ENCODE measurements at places on chromosomes 16 and 17.

DNA sequence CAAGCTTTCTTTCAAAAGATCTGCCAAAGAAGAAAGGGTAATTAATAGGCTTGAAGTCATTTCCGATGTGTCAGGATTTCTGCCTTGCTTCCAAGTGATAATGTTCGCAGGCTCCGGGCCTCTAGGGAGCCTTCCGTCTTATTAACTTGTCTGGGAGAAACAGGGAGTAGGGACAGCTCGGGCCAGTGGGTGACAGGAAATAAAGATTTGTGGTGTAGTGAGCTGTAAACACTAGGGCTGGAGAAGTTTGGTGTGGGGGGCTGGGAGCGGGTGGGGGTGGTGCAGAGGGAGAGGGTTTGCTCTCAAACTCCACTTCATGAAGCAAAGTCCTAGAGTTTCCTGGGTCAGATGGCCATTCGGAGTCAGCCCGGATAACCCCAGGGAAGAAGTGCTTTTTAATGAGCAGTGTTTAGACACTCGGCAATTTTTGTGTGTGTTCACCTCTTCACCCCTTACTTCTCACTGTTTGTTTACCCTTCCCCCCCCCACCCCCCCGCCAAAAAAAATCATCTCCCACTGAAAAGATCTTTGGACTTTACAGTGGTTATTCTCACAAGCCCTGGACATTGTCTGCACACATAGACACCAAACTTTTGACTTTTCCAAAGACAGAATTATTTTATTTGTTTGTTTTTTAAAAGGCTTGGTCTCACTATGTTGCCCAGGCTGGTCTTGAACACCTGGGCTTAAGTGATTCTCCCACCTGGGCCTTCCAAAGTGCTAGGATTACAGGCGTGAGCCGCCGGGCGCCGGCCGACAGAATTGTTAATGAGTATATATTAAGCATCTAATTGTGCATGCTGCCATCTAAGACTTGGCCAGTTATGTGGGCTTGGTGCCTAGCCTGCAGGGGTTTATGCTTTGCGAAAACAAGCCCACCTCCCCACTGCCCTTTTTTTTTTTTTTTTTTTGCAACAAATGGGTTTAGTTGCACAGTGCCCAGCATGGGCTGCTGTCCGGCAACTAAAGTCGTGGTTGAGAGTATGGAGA, 196.4 kb downstream of the CCDC182 start:
- no peak for DNase-seq

DNA sequence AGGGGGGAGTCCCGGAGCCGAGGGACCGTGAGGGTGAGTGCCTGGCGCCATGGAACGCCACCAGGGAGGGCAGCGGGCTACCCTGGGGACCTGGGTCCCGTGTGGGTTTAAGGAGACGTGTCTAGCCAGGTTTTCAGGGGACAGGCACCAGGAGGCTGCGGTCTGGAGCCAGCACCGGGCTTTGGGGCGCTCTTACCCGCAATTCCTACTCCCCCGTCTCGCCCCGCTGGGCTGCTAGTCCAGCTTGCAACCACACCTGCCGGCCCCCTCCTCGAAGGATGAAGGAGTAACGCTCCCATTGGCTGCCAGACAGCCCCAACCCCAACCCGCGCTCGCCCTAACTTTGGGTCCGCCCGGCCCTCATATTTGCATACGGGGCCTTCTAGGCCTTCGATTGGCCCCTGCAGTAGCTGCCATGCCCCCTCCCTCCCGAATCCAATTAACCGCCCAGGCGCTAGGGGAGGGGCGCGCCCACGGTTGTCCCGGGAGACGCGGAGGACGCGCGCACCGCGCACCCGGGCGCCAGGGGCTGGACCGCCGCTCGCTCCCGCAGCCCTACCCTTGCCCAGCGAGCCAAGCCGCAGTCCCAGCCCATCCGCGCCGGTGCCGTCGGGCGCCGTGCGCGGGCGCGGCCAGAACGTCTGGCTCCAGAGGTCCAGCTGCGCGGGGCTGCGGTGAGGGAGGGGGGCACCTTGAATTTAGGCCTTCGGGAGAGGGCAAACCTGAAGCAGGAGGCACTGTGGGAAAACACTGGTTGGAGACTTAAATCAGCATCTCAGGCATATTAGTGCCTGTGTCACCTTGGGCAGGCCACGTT, at the start of gene TTLL6:
TSS of gene TTLL6 (minus strand) at position 456 of the 817 bp plus-strand sequence. CDS start at position 299, 157 bp downstream.
- peak; percentile 52 for DNase-seq

GRCh38 chr16:8667492-8667891, 6.9 kb upstream of the ABAT start:
- DNase-seq: no peak

DNA sequence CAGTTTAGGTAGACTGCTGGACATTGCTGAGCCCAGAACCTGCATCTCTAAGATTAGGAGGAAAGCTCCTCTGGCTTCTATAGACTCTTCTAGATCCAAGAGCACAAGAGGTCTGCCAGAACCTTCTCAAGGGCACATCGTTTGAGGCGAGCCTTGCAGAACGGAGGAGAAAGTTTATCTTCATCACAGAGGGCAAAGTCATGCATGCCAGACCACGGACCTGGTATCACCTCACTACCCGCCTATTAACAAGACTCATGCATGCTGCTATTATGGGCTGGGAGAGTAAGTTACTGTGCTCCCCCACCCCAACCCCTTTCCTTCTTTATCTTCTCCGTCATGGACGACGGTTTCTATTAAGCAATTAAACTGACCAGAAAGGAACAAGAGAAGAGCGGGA, 23.3 kb downstream of the MYH11 start:
- DNase-seq: no peak

DNA sequence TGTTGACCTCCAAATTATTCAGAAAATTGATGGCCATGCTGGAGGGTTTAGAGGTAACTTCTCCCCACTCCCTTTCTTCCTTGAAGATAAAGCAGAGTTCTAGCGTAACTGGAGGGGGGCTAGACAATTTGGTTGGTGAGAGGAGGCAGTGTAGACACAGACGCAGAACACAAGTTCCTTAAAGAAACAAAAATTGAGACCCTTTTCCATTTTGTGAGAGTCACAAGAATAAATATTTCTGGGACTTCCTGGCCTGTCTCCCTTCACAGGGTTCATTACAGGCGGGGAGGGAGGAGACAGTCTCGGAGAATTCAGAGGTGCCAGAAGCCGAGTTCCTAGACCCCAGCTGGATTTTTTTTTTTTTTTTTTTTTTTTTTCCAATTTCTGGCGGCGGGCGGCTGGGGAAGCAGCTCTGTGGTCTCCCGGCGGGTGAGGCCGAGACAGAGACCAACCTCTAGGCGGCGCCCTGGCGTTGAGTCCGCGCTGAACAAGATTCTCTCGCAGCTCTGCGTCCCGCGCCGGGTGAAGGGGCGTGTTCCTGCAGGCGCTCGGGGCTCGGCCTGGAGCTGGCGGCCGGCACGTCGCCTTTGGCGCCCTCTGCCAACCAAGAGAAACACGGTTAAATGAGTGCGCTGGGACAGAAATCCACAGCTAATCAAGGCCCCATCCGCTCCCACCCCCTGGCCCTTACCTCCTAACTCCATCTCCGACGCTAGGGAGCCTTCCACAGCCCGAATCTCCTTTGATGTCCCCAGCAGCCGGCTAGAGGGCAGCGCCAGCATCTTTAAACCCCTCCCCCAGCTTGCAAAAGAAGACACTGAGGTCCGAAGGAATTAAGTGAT, 10.2 kb upstream of the HOXB9 start:
- peak; percentile 43 for DNase-seq

GRCh38 chr17:39894681-39895376, 23.6 kb downstream of the GSDMB start:
- DNase-seq: no peak

- peak; percentile 33 for DNase-seq
These were observed 20.7 kb downstream of the TMEM235 start for GRCh38 chr17:78252111-78252634.

DNA sequence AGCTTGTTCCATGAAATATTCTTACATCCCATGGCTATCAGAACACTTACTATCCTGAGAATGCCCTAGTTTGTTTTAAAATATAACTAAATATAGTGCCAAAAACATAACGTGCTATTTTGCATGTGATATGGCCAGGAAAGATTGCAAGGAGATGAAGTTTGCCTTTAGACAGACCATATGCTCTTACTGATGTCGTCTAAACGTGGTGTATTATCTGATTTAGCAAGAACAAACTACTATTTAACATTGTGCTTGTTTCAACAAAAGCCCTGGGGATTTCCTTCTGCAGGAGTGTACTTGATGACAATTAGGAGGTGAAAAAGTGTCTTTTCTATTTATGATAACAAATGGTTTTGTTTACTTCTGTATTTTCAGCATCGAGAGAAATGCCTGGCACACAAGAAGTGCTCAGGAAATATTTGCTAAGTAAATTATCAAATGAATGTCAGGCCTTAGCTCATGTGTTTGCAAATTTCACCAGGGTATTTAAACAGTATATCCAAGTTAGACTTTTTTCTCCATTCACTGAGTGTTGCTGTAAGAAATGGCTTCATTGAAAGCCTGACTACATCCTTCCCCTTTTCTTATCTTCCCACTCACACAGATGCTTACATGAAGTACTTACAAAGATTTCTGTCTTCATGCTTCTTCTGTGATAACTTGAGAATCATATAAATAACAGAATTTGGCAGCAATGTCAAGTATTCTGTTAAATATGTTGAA, 1033.6 kb downstream of the CDH8 start:
- no peak for DNase-seq

Measured in activated T-cell treated with anti-CD3 and anti-CD28 coated beads for 4 hours (primary cell).